ENCODE measurements at places on chromosomes 4 and X.

GRCh38 chr4:135553213-135553612 lies 1351.6 kb upstream of the PABPC4L start:
- no peak for DNase-seq

- no peak for DNase-seq
Measured at GRCh38 chr4:185541251-185541727, 6.0 kb upstream of the PDLIM3 start.

GRCh38 chr4:28842271-28842670 lies 1877.9 kb upstream of the PCDH7 start:
- DNase-seq: no peak

- DNase-seq: no peak
Measured at GRCh38 chr4:102809190-102809589, 18.2 kb downstream of the UBE2D3 start.

GRCh38 chr4:61318431-61318830 lies 118.3 kb downstream of the ADGRL3 start:
- DNase-seq: no peak

GRCh38 chrX:135095715-135096114 lies 24.6 kb downstream of the ETDB start:
- DNase-seq: no peak

GRCh38 chr4:86963697-86964096 lies 28.9 kb downstream of the AFF1 start:
- DNase-seq: no peak

DNA sequence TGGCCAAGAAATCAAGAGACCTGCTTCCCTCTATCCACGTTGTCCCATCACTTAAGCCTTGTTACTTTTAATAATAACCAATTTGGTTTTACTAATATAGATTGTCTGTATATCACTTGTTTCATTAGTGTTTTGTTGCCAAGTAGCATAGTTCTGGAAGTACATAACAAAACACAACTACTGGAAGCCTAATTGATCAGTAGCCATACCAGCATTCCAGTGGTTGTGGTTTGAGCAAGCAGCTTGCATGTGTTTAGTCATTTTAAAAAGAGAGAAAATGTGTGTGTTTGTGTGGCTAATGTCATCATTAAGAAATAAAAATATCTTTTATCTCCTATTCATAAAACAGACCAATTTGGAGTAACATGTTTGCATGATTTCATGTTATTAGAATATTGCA lies 70.8 kb downstream of the PTPN13 start:
- no peak for DNase-seq

- DNase-seq: no peak
Measured at GRCh38 chr4:8221476-8221875, 22.4 kb downstream of the SH3TC1 start.

GRCh38 chrX:49166914-49167739 lies 4.6 kb downstream of the MAGIX start:
- DNase-seq: peak; percentile 56

DNA sequence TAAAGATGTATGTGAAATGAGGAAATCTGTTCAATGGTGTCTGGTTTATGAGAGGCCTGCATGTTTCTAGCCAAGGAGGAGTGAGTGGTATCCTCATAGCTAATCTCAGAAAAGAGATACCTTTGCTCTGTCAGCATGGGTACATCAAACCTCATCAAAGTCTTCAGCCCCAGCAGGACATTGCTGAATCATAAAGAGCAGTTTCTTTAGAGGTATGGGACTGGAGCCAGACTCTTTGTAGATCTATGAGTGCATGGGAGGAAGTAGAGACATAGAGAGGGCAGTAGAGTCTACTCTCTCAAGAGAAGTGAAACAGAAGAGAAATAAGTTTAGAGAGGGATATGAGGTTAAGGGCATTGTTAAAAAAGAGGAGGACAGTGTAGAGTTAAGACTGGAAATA lies 1950.9 kb downstream of the ARAP2 start:
- DNase-seq: no peak

DNA sequence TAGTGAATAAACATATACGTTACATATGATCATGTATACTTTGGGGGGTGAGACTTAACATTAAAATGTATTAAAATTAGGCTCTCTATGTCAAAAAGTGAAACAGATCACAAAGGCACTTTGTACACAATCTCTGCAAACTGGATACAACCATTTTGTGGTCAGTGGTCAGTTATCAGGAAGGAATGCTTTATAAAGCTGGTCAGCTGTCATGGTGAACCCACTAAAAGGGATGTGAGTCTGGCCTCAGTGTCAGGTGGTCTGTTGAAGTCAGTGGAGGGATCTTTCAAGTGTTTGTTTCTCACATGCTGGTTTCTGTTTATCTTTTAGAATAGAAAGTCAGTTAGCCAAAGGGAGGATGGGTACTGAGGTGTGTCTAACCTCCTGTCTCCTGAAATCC lies 875.5 kb upstream of the INTU start:
- no peak for DNase-seq

GRCh38 chr4:125283707-125284279 lies 31.0 kb upstream of the FAT4 start:
- peak; percentile 8 for DNase-seq

GRCh38 chr4:150381609-150382008 lies 200.3 kb upstream of the MAB21L2 start:
- no peak for DNase-seq

- DNase-seq: no peak
Measured at GRCh38 chrX:116238567-116239255, 68.2 kb downstream of the AGTR2 start.

GRCh38 chr4:139450586-139450985 lies 3.3 kb upstream of the RAB33B start:
- DNase-seq: no peak

GRCh38 chrX:25383196-25383595 lies 367.4 kb upstream of the ARX start:
- DNase-seq: no peak

DNA sequence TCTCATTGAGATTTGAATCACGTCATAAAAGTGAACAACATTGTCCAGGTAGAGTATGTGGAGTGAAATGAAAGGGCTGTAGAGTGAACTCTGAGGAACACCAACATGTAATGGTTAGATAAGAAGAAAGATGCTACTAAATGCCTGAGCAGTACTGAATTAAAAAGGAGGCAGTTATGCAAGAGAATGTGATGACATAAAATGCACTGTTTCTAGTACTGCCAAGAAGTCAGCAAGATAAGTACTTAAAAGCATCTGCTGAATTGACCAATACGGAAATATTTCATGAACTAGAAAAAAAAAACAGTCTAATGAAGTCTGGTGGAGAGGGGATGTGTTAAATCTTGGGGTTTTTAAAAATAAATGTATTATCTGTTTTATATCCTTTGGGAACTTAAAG lies 583.8 kb upstream of the GALNT7 start:
- DNase-seq: no peak

DNA sequence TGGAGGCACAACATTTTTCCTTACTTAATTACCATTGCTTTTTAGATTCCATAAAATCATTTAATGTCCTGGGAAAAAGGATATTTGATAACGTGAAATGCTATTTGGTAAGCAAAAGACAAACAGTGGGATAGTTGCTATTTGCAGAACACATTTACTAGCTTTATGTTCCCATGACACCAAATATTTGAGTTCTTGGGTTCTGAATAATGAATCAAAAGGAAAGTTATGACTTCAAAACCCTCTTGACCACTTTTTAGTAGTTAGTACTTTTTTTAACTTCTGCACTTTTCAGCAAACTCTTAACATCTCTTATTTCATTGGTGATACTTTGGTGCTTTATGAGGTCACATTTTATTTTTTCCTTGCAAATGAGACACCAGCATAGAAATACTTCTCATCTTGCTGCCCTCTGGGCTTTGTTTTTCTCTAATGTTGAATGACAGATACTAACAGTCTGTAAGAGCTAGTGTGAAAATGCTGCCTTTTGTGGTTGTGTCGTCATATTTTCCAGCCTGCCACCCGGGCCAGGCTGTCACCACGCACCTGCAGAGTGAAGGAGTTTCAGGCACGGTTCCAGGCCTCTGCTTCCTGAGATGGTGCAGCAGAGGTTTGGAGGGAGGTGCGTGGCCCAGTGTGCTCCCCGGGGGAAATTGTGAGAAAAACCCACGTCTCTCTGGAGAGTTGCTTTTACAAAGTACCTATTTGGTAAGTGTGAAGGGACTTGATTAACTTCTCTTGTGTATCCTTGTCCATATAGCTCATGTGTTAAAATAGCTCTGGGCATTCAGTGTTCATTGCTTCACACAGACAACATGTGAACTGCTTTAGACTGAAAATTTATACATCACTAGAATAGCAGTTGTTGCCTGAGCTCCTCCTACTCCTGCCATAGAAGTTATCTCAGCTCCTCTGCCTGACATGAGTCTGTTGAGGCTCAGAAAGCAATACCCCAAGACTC lies 34.7 kb downstream of the MSL3 start:
- DNase-seq: no peak

DNA sequence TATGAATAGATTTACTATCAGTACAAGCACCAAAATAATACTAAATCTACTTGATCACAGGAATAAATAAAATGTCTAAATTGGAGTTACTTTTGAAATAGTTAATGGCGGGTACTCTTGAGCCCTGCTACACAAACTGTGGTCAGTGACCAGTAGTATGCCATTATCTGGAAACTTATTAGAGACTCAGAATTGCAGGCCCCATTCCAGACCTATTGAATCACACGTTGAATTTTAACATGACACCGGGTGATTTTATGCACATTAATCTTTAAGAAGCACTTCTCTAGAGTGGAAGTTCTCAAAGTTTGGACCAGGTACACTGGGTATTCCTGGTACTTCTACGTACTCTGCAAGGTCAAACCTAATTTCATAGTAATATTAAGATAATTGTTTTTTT lies 660.0 kb upstream of the POU3F4 start:
- DNase-seq: no peak

GRCh38 chr4:82594456-82594855 lies 32.7 kb upstream of the TMEM150C start:
- DNase-seq: no peak

GRCh38 chrX:17913801-17914200 lies 52.7 kb upstream of the RAI2 start:
- DNase-seq: no peak

GRCh38 chr4:144611850-144612249 lies 34.1 kb upstream of the HHIP start:
- DNase-seq: peak; percentile 23

DNA sequence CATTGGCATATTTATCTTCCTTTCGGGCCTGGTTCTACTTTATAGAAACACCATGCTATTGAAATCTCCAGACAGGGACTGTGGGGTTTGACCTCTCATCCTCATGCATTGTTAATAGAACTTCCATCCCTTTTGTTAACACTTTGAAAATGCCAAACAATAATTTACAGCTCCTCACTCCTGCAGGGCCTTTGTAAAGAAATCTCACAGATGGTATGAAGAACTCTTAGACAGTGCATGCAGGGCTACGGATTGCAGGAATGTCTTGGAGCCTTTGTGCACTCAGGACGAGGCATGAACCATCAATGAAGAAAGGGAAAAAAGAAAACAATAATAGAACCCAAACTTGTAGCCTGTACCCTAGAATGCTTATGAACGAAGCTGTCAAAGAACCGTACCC lies 92.8 kb upstream of the TMEM47 start:
- DNase-seq: no peak

GRCh38 chrX:17459008-17459611 lies 84.1 kb downstream of the NHS start:
- DNase-seq: peak; percentile 20

DNA sequence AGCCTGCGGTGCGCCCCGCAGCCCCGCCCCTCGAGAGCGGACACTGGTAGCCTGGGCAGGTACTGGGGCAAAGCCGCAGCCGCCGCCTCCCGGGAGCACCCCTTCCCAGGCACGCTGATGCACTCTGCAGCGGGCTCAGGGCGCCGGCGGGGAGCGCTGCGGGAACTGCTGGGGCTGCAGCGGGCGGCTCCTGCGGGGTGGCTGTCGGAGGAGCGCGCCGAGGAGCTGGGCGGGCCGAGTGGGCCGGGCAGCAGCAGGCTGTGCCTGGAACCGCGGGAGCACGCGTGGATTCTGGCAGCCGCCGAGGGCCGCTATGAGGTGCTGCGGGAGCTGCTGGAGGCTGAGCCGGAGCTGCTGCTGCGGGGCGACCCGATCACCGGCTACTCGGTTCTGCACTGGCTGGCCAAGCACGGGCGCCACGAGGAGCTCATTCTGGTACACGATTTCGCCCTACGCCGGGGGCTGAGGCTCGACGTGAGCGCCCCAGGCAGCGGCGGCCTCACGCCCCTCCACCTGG lies 401 bp downstream of the SOWAHD start:
- DNase-seq: peak; percentile 54

GRCh38 chrX:154477891-154478477 lies 1.1 kb downstream of the LAGE3 start:
- DNase-seq: no peak

DNA sequence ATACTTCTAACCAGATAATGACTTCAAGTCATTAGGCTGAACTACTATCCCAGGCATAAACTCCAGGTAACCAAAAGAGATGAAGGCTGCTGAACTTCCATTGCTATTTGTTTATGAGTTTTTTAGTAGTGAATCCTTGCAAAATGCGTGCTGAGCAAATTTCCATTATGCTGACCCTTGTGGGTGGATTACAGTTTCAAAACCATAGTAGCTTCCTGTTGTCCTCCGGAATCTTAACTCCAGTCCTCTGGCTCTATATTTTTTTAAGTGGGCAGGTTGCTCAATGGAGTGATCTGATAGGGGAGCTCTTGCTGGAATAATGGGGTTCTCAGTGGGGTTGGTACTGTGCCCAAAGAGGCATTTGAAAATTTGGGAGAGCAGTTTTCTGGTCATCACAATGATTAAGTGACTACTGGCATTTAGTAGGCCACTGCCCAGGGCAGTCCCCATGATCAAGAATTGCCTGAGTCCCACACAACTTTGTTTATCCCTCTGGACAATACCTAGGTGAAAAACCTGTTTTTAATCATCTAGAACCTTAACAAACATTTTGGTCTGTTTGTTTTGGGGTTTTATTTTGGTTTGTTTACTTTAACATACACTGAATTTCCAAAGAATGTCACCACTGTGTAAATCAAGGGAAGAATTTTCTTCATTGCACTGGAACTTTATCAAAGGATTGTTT lies 302.3 kb upstream of the GATB start:
- no peak for DNase-seq

- no peak for DNase-seq
Measured at GRCh38 chrX:37677765-37678164, 7.8 kb upstream of the XK start.

- no peak for DNase-seq
Measured at GRCh38 chr4:185936650-185937376, 124.8 kb upstream of the SORBS2 start.

GRCh38 chr4:780716-781492 lies 45.0 kb downstream of the CPLX1 start:
- no peak for DNase-seq

GRCh38 chrX:5314148-5314547 lies 914.5 kb downstream of the NLGN4X start:
- no peak for DNase-seq

GRCh38 chr4:143026459-143027170 lies 158.1 kb upstream of the USP38 start:
- no peak for DNase-seq

- DNase-seq: no peak
Measured at GRCh38 chrX:3052860-3053259, 11.6 kb downstream of the ARSF start.

DNA sequence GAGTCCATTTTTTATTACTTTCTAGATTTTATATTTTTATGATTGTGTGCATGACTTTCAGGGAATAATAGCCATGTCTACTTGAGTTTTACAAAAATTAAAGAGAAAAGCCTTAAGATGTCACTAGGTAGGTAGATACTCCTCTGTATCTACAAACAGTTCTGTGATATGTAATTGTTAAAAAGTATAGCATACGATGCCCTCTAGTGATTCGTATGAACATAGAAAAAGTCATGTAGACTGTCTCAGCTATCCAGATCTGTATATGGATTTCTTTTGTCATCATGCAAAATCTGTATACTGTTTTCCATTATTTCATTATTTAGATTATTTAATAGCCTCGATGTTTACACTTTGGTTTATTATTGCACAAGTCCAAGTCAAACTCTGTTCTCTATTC lies 856.6 kb downstream of the CENPC start:
- DNase-seq: peak; percentile 27

Measured in hepatocyte (in vitro differentiated cells).